B cell (primary cell): ENCODE measurements at places on chromosomes 6 and 20. TPM values are rescaled to one million over a fixed set of nuclear protein-coding genes. Genes with fewer than 3 reads are reported as not detected.

Gene ELOVL4
- not detected in 2 replicates for polyA plus RNA-seq

Gene SLPI
- not detected in 2 replicates for polyA plus RNA-seq

Gene RBPJL
- polyA plus RNA-seq: not detected in 2 replicates

Gene HCK
- polyA plus RNA-seq: 23.4 and 33.3 TPM in 2 replicates
